ENCODE measurements at places on chromosomes 12 and 14.

DNA sequence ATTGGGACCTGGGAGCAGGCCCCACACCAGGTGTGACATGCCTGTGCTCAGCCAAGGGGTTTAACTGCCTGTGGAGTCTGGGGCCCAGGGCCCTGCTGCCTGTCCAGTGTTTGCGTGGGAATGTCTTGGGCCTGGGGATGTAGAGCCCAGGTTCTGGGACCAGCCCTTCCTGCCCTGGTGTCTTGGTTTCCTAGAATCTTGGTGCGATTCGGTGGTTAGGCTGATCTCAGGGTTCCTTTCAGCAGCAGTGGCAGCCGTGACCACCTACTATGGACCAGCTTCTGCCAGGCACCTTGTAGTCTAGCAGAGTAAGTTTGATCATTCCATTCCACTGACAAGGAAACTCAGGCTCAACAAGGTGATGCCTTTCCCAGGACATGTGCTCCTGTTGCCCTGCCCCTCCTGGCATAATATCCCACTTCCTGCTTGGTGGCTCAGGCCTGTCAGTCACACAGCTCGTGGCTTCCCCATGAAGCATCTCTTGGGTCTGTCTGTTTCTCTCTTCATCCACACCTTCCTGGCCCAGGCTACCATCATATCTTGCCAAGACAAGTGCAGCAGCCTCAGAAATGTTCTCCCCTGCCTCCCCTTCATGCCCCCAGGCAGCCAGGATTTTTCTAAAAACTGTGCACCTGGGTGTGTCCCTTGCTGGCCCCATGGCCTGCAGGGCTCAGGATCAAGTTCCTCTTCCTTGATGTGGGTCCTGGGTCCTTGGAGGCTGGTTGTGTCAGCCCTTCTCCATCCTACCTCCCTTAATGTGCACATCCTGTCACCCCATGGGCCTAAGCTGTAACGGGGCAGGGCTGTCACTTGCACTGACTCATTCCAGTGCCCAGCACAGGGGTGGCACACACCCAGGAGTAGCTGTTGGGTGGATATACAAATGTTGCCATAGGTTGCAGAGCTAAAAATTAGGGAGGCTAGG is 101.6 kb downstream of the SLC25A47 start:
- DNase-seq, result no peak

- no peak for DNase-seq
Observed at GRCh38 chr12:67748743-67749040, 100.1 kb downstream of the DYRK2 start.

DNA sequence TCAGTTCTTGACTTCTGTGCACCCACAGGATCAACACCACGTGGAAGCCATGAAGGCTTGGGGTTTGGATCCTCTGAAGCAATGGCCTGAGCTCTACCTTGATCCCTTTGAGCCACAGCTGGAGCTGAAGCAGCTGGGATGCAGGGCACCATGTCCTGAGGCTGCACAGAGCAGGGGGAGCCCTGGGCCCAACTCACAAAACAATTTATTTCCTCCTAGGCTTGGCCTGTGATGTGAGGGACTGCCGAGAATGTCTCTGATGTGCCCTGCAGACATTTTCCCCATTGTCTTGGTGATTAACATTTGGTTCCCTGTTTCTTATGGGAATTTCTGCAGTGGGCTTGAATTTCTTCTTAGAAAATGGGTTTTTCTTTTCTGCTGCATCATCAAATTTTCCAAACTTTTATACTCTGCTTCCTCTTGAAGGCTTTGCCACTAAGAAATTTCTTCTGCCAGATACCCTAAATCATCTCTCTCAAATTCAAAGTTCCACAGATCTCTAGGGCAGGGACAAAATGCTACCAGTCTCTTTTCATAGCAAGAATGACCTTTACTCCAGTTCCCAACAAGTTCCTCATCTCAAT is 288.2 kb downstream of the CCDC59 start:
- no peak for DNase-seq

GRCh38 chr14:31297112-31297511 is 89.5 kb upstream of the HECTD1 start:
- no peak for DNase-seq

- no peak for DNase-seq
Observed at GRCh38 chr12:52238916-52239646, 6.0 kb downstream of the KRT7 start.

- DNase-seq, result no peak
Observed at GRCh38 chr12:5537771-5538170, 105.9 kb downstream of the NTF3 start.

GRCh38 chr14:86510491-86510890 is 980.5 kb downstream of the FLRT2 start:
- DNase-seq, result no peak

GRCh38 chr14:85590784-85591183 is 60.8 kb downstream of the FLRT2 start:
- no peak for DNase-seq

DNA sequence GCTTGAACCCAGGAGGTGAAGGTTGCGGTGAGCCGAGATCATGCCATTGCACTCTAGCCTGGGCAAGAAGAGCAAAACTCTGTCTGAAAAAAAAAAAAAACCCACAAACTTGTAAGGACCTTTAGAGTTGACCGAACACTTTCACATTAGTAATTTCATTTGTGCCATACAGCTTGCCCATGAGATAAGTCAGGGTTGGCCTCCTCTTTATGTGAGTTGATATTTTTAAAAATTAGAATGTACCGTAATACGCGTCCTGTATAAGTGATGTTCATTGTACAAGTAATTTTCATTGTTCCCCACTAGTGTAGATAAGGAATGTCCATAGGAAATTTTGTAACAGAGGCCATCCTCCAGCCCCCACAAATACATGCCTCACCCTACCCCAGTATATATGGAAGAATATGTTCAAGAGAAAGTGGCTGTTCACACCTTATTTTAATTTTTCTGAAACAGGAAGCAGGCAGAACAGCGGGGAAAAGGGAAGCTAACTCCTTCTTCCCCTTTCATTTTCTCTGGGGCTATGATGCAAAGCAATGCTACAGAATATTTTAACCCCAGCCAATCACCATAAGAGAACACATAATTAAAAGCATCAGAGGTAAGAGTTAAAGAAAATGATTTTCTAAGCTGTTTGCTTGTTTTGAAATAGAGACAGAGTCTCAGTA is 31.9 kb upstream of the HIF1A start:
- DNase-seq, result no peak

GRCh38 chr14:34098045-34098984 is 147.4 kb upstream of the EGLN3 start:
- DNase-seq, result no peak

GRCh38 chr12:25459541-25459951 is 93.5 kb downstream of the LMNTD1 start:
- DNase-seq, result no peak

DNA sequence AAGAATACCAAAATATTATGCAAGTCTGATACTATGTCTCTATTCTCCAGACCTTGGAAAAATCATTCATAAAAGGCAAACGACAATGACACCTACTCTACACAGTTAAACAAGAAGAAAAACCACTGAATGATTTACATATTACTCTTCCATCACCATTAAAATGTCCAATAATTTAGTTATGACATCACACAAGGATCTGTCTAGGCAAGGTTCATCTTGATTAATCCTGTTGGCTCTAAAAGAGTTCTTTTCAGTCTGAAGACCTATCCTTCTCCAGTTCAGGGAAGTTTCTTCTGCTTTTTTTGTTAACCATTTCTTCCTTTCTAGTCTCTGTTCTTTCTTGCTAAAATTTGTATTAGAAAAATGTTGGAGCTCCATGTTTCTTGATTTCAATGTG is 64.0 kb downstream of the OSBPL8 start:
- DNase-seq, result no peak
